ENCODE measurements at places on chromosomes 6 and 20. TPM values are rescaled to one million over a fixed set of nuclear protein-coding genes. Genes with fewer than 3 reads are reported as not detected.
A peak's percentile ranks its signal among the peaks of the same experiment; 100 is the strongest.

DNA sequence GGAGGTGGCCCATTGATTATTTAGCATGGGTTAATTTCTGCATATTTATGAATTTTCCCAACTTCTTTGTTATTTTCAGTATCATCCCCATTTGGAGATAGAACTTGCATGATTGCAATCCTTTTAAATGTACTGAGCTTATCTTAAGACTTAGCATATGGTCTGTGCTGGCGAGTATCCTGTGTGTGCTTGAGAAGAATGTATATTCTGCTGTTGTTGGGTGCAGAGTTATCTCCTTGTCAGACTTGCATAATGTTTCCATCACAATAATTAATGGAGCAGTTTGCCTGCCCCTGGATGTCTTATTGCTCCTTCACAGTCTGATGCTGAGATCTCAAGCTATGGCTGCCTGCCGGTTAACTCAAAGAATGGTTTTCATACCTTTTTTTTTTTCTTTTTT is 112.6 kb downstream of the CDYL start:
- peaks cover 13% of the 10 kb centered on the region for H3K36me3 ChIP-seq
- no peak for DNase-seq
- H3K4me1 ChIP-seq = no peaks in the 10 kb centered on the region

GRCh38 chr6:159609652-159610178 is 83.3 kb downstream of the SOD2 start:
- no peaks in the 10 kb centered on the region for H3K4me1 ChIP-seq
- no peaks in the 10 kb centered on the region for H3K36me3 ChIP-seq
- DNase-seq = no peak
- no peak overlapping the region for H3K4me3 ChIP-seq
- no peaks in the 10 kb centered on the region for H3K27me3 ChIP-seq

GRCh38 chr6:44052419-44053023 is 74.7 kb downstream of the MRPL14 start:
- no peaks in the 10 kb centered on the region for H3K4me1 ChIP-seq
- H3K27ac ChIP-seq = no peak overlapping the region
- no peaks in the 10 kb centered on the region for H3K27me3 ChIP-seq
- H3K36me3 ChIP-seq = no peaks in the 10 kb centered on the region
- no peak overlapping the region for H3K4me3 ChIP-seq

DNA sequence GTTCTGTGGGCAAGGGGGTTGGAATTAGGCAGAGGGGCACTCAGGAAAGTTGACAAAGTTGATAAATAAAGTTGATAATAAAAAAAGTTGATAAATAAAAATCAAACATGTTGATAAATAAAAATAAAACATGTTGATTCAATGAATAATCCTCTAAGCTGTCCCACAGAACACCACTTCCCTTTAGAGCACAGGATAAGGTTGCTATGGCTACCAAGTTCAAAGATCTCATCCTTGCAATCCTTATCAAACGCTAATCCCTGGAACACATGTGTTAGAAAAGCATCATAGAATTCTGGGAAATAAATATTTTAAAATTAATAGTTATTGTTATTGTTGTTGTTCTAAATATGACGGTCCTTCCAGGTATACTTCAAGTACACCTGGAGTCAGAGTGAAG is 33.9 kb downstream of the MBOAT1 start:
- H3K4me3 ChIP-seq = no peak overlapping the region
- H3K36me3 ChIP-seq = no peaks in the 10 kb centered on the region
- H3K27ac ChIP-seq = no peak overlapping the region
- no peaks in the 10 kb centered on the region for H3K27me3 ChIP-seq
- no peak for DNase-seq
- peaks cover 7% of the 10 kb centered on the region for H3K4me1 ChIP-seq

DNA sequence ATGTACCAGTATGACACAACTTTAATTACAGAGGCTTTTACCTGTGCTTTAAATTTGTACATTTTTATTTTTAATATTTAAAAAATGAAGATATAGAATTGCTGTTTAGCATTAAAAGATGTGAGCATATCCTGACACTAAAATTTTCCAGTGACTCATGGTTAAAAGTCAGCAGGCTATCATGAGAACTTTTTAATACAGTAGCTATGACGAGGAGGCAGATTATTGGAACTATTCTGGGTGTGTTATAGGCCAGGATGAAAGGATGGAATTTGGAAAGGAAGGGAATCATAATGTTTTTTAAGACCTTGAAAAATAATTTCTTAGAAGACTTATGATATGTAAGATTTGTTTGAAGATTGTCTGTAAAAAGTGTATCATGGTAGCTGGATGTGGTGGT is 91.0 kb downstream of the GFRA4 start:
- no peaks in the 10 kb centered on the region for H3K4me1 ChIP-seq
- H3K27me3 ChIP-seq = no peaks in the 10 kb centered on the region
- H3K4me3 ChIP-seq = no peak overlapping the region
- H3K36me3 ChIP-seq = peaks cover 5% of the 10 kb centered on the region

The AVP gene
- polyA plus RNA-seq = 5.2 TPM

The RNF217 gene
- 7.8 TPM for polyA plus RNA-seq

The MAP7 gene
- polyA plus RNA-seq = 7.8 TPM

- H3K4me1 ChIP-seq = peaks cover 7% of the 10 kb centered on the region
- DNase-seq = no peak
- H3K4me3 ChIP-seq = no peak within 1 kb of the TSS
- H3K27me3 ChIP-seq = peaks cover 28% of the 10 kb centered on the region
Measured at GRCh38 chr6:150025201-150025917, at the start of gene RAET1L. Gene RAET1L, minus strand, starts transcription at chr6:150025532. Its CDS starts 61 bp downstream, at chr6:150025471.

The XKR7 gene
- 0.02 TPM for polyA plus RNA-seq

- H3K27ac ChIP-seq = no peak overlapping the region
- H3K36me3 ChIP-seq = no peaks in the 10 kb centered on the region
- H3K27me3 ChIP-seq = no peaks in the 10 kb centered on the region
Measured at GRCh38 chr6:93165850-93166430, 253.4 kb downstream of the EPHA7 start.

DNA sequence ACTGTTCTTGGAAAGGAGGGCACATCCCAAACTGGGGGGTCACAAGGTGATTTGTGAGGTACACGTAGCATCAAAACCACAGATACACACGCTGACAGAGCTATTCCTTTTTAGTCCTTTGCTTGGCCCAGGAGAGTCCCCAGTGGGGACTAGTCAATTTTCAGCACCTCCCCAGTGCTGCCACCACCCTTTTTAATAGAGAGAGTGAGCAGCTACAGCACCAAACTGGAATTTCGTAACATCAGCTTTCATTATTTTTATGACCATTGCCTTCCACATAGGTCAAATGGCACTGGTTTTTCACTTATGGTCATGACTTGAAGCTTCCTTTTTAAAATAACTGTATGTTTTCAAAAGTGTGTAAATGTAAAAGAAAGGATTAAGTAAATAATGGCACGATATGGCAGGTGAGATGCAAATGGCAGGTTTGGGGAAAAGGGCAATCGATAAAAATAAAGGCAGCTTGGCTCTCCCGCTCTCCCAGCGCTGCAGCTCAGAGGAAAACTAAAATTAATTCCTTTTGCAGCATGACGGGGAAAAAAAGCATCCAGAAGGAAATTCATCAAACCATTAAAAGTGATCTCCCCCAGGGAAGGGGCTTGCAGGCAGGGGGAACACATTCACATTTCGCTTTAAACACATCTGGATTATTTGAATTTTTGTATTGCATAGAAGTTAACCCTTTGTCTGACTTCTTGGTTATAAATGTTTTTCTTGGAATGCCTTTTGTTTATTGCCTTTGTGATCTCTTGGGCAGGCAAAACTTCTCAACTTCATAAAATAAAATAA is 95.2 kb downstream of the ANKRD60 start:
- H3K4me3 ChIP-seq = no peak overlapping the region
- peaks cover 36% of the 10 kb centered on the region for H3K27me3 ChIP-seq
- H3K36me3 ChIP-seq = no peaks in the 10 kb centered on the region

DNA sequence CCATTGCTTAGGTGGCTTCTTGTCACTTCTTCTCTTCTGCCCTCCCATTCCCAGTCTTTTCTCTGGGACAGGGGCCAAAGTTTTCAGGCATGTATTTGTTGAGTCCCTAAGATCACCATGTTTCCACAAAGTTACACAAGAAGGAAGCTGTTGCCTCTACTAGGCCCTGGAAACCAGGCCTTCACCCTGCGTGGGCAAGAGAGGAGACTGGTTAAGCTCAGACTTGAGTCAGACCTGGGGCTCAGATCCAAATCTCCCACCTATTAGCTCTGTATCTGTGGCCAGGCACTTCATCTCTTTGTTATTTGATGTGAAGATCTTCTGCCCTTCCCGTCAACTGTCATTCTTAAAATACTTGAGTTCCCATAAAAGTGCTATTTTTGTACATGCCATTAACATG is 154.6 kb downstream of the SASH1 start:
- H3K4me3 ChIP-seq = no peak overlapping the region
- H3K36me3 ChIP-seq = no peaks in the 10 kb centered on the region
- H3K4me1 ChIP-seq = no peaks in the 10 kb centered on the region
- DNase-seq = no peak

GRCh38 chr20:25290646-25291431 is 43.0 kb downstream of the PYGB start:
- peaks cover 55% of the 10 kb centered on the region for H3K36me3 ChIP-seq
- no peak for DNase-seq
- H3K27me3 ChIP-seq = no peaks in the 10 kb centered on the region
- no peak overlapping the region for H3K4me3 ChIP-seq

GRCh38 chr20:33336375-33336774 is 53.4 kb downstream of the BPIFB1 start:
- H3K27me3 ChIP-seq = no peaks in the 10 kb centered on the region
- no peaks in the 10 kb centered on the region for H3K36me3 ChIP-seq
- no peak for DNase-seq
- no peak overlapping the region for H3K27ac ChIP-seq

The TMEM14A gene
- polyA plus RNA-seq = 25.1 TPM

The GSTA3 gene
- not detected for polyA plus RNA-seq

The LHFPL5 gene
- 0.09 TPM for polyA plus RNA-seq

DNA sequence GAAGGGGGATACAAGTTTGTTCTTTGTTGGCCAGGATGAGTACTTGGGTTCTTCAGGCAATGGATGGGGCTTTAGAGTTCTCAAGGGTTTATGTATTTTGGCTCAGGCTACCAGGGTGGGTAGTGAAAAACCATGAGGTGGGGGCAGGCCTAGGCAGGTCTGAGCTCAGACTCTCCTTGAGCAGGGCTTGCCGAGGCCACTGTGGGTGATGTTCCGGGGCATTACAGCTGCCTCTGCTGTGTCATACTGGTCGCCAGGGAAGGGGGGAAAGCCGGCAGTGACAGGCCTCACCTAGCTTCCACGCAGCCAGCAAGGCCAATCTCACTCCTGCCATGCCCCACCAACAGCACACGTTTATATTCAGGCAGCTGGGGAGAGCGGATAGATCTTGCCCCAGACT is 79.6 kb downstream of the BCKDHB start:
- no peak for DNase-seq
- H3K4me1 ChIP-seq = no peaks in the 10 kb centered on the region
- no peak overlapping the region for H3K4me3 ChIP-seq
- H3K27ac ChIP-seq = no peak overlapping the region

GRCh38 chr20:22320245-22320915 is 264.0 kb downstream of the FOXA2 start:
- no peaks in the 10 kb centered on the region for H3K4me1 ChIP-seq
- H3K27ac ChIP-seq = no peak overlapping the region
- DNase-seq = no peak
- H3K27me3 ChIP-seq = no peaks in the 10 kb centered on the region

DNA sequence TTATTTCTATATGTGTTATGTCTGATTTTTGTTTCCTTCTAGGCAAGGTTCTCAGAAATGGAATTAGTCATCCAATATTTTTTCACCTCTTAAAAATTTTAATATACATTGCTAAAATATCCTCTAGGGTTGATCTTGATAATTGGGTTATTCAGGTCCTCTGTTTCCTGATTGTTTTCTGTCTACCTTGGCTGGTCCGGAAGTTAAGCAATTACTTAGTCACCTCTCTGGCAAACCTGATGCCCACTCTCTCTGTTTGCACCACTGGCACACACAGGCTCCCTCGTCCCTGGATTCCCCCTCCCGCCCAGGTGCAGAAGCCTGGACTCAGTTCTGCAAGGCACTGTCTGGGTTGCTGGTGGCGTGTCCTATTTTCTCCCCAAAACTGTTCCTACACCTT is 27.7 kb downstream of the CST9L start:
- H3K36me3 ChIP-seq = no peaks in the 10 kb centered on the region
- H3K27ac ChIP-seq = no peak overlapping the region
- no peaks in the 10 kb centered on the region for H3K27me3 ChIP-seq
- H3K4me1 ChIP-seq = no peaks in the 10 kb centered on the region

The HCRTR2 gene
- polyA plus RNA-seq = 0.07 TPM

DNA sequence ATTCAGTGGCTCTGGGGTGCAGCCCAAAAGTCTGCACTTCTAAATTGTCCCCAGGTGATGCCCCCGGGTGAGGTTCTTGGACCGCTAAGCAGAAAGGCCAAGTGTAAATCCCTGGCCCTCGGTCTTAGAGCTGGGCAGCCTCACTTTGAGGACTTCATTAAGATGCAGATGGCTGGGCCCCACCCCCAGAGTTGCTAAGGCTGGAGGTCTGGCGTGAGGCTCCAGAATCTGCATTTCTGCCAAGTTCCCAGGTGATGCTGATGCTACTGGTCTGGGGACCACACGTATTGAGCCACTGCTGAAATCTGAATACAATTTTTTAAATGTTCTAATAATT is 735 bp upstream of the SLC23A2 start:
- DNase-seq = no peak
- peak overlapping the region; percentile 58 for H3K4me3 ChIP-seq
- H3K27ac ChIP-seq = no peak overlapping the region

GRCh38 chr6:31239854-31240253 is 32.0 kb downstream of the HLA-C start:
- no peaks in the 10 kb centered on the region for H3K4me1 ChIP-seq
- DNase-seq = no peak
- H3K27ac ChIP-seq = no peak overlapping the region
- no peak overlapping the region for H3K4me3 ChIP-seq
- no peaks in the 10 kb centered on the region for H3K27me3 ChIP-seq

DNA sequence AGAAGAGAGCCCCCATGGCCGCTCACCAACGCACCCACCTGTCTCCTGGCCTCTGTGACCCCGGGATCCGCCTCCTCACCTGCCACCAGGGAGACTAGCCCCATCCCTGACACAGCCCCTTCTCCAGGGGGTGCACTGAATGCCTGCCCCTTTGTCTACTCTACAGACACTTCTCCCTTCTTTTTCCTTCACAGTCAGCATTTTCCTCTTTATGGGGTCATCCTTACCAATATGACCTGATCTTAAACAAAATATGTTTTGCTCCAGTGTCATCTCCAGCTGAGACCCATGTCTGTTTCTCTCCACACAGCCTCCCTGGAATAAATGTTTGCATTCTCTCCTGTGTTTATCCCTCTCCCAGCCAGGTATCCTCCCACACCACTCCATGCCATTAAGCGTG is 14.6 kb upstream of the CCR6 start:
- H3K4me1 ChIP-seq = peaks cover 5% of the 10 kb centered on the region
- no peaks in the 10 kb centered on the region for H3K27me3 ChIP-seq
- no peak for DNase-seq
- H3K27ac ChIP-seq = no peak overlapping the region
- no peak overlapping the region for H3K4me3 ChIP-seq
- H3K36me3 ChIP-seq = no peaks in the 10 kb centered on the region

DNA sequence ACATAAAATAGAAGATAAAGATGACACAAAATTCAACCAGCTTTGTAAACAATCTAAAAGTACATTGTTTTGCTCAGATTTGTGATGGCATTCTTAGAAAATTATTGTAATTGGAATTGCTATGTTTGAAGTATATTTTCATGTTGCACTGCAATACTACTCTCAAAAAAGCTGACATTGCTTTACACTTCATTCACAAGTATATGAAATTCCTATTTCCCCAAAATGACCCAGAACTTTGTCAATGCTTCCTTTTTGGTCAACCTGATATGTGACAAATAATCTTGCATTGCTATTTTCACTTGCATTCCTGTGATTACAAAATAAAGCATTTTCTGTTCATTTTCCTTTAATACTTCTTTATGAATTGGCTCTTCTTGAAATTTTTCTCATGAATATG is 104.1 kb upstream of the BMP5 start:
- no peak overlapping the region for H3K4me3 ChIP-seq
- H3K36me3 ChIP-seq = no peaks in the 10 kb centered on the region
- no peaks in the 10 kb centered on the region for H3K27me3 ChIP-seq
- DNase-seq = no peak
- H3K4me1 ChIP-seq = no peaks in the 10 kb centered on the region

Data from thymus (tissue), 14 donors.